ENCODE measurements at places on chromosomes 12 and 14. TPM values are rescaled to one million over a fixed set of nuclear protein-coding genes. Genes with fewer than 3 reads are reported as not detected.

The IFNG-AS1 gene
- total RNA-seq: not detected

The DAO gene
- total RNA-seq: not detected

The CNTN1 gene
- not detected for total RNA-seq

The PMCH gene
- total RNA-seq: not detected

The DDX11 gene
- total RNA-seq: 7.6 TPM
